ENCODE measurements at places on chromosomes 4 and X.

DNA sequence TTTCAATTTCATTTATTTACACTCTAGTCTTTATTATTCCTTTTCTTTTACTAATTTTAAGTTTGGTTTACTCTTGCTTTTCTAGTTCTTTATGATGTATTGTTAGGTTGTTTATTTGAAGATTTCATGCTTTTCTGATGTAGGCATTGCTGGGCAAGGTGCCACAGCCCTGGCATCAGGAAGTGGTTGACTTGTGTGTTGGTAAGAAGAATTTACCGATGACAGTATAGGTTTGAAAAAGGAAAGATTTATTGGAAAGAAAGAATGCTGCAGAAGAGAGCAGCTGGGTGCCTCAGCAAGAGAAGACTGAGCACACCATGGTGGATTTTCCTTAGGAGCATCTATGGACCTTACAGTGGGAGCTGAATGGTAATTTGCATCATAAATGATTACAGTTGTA, 153.2 kb downstream of the KLF8 start:
- DNase-seq, result peak; percentile 45

- DNase-seq, result no peak
Measured at GRCh38 chr4:126611900-126612299, 1020.9 kb upstream of the INTU start.

DNA sequence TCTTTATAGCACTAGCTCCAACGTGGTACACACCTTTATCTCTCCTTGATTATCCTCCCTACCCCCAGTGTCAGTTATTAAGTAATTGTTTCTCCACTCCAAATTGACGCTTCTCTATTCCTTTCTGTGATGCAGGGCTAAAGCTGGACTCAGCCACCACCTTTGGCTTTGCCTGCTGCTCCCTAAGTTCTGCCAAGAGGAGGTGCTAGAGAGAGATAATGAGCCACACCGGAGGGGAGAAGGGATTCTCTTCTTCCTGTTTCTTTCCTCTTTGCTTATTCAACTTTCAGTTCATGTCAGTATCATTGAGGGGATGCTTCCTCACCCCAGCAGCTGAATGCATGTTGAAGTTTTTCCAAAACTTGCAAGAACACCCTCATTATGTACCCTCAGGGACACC, 176.5 kb downstream of the GBA3 start:
- DNase-seq, result no peak

- DNase-seq, result no peak
Measured at GRCh38 chr4:173493041-173493440, 37.0 kb downstream of the HAND2 start.

DNA sequence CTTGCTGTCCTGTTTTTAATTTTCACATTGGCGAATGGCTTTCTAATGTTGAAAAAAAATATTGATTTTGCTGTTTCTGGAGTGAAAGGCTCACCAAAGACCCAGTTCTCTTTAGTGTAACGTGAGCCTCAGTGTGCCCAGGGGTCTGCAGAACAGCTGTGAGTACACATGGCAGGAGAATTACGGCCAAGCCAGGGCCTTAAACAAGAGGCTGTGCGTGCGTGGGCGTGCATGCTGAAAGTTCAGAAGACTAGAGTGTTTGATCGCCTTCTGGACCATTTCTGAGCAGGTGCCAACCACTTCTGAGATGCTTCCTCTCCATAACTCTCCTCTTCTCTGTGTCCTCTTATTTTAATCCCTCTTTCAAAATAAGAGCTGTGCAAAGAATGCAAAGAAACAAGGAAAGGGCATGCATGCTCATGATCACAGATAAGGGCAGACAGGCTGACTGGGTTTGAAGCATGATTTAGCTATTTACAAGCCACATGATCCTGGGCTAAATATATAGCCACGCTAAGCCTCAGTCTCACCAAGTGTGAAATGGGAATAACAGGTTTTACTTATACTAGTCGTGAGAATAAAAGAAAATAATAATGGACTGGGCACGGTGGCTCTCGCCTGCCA, 9.9 kb downstream of the PHEX start:
- DNase-seq, result no peak

DNA sequence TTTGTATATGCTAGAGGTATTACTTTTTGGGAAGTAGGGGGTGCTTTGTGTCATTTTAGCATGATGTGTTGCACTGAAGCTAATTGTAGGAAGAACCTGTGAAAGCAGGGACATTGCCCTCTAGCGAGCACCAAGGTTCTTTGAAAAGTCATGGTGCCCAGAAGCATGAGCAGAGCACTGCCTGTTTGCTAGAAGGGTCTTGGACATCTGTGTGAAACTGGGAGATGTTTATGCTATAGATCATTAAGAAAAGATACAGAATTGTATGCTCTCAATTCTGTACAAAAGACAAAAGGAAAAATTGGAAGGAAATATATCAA, 14.7 kb downstream of the GRPR start:
- no peak for DNase-seq

DNA sequence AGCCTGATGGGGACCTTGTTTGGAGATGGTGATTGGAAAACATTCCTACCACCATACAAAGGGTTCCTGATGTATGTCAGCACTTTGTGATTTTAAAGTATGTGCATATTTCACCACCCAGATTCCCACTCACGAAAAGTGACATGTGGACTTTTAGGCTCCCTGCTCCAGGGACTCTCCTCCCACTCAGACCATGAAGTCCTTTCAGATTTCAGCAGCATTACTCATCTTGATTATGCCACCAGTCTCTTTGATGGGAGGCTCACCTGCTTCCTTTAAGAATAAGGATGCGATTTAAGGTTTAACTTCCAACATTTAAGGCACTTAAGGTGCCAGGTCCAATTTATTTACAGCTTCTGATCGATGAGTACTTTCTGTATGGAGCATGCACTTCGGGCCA, 204.4 kb downstream of the PPARGC1A start:
- DNase-seq, result no peak

DNA sequence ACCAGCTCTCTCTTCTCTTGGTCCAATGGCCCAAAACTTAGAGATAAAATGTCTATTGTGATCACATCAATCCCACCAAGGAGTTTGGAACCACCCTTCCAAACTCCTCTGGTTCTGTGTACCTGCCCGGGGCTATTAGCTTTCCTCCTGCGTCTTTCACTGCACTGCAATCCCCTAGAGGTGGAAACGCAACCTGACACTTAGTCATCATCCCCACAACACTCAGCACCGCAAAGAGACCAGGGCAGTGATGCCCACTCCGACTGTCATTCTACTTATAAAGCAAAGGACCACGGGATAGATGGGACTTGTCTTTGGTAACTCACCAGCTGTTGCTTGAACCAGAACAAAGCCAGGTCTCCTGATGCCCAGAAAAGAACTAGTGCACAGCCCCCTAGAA, 22.0 kb downstream of the AFAP1 start:
- no peak for DNase-seq

DNA sequence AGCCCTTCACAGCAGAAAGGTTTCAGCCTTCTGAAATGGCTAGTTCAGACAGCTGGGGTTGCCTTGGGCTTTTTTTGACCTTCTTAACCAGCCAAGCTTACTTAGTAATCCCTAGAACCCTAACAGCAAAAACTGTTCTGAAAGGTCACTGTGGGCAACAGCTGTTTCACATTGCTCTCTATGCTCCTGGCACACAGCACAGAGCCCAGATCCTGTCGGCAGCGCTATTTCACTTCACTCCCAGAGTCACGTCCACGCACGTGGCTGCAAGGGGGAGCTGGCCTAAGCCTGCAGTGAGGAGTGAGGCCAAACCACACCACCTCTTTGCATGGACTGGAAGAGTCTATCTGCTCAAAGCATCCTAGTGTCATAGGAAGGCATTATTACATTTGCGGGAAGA, 32.0 kb upstream of the STS start:
- no peak for DNase-seq

Data from CD4-positive, alpha-beta T cell treated with Interleukin-6 at 100 ng/mL for 8 hours (primary cell).